ENCODE measurements at places on chromosomes 12 and 14.
A peak's percentile ranks its signal among the peaks of the same experiment; 100 is the strongest.

DNA sequence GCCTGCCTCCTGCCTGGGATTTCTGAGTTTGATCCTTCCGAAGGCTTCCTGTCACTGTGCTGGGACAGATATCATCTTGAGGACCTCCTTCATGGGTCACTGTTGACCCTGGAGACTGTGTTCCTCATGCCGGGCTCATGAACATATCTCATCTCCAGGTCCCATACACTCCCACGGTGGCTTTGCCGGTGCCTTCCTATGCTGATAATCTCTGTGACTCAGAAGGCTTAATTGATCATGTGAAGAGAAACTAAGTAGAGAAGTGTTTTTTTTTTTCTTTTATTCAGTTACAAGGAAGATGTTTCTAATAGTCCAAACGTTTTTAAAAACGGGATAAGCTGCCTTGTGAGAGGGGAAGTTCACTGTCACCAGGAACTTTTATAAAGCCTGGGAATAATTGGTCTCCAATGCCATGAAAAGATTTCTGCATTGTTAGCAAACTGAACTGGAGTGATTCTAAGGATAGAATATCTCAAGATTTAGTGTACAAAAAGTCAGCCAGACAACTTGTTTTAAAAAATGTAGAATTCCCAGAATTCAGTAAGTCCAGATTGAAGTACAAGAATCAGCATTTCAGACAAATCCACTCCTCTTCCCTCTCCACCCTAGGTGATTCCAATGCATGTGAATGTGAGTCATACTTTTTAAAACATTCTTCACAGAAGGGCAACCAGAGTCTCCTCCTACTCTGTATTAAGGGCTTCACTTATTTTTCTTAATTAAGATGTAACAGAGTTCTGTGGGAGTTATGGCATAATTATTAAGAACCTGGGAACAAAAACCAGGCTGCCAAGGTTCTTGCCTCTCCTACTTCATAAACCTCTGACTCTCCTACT is 139.8 kb upstream of the LGR5 start:
- DNase-seq: no peak

DNA sequence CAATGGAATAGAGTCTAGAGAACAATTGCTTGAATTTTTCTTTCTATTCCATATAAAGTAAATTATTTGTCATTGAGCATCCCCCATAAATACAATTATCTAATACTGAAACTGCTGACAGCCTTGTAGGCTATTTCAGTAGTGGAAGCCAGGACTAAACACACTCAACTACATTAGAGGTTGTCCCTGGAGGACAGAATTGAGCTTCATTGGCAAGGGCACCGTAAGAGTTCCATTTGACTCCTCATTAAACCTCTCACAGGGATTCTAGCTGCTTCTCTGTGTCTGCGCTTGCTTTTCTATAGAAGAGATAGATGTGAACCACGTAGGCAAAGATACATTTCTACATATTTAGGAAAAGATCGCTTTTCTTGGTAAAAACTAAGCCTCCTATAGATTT is 3.5 kb upstream of the PTPRO start:
- peak; percentile 31 for DNase-seq

- no peak for DNase-seq
These were observed 41.4 kb downstream of the PRPF40B start for GRCh38 chr12:49664591-49665239.

- DNase-seq: no peak
These were observed 22.0 kb upstream of the TSPAN9 start for GRCh38 chr12:3055026-3055703.

GRCh38 chr12:43285159-43285598 is 266.8 kb downstream of the ADAMTS20 start:
- DNase-seq: no peak

DNA sequence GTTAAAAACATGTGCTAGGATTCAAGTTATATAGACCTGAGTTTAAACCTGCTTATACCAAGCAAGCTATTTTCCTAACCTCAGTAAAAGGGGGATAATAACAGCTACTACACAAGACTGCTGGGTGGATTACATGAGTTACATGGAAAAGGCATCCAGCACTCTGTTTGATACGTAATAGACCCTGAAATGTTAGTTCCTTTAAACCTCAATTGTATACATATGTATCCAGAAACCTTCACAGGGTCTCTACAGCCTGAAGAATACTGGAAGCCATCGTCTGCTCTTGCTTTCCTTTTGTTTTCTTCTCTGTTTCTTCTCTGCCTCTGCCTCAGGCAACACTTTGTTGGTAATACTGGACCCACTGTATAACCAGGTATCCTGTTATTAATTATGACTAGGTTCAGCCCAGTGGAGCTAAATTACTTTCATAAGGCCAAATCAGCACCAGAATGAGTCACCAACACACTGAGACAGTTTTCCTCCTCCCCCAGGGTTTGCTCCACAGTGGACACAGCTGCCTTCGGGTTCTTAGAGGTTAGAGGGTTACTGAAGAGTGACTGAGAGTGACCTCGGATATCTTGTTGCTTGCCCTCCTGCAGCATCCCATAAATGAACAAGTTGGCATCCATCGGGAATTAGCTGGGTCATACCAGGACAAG is 127.1 kb downstream of the CAPZA3 start:
- no peak for DNase-seq

- DNase-seq: no peak
These were observed 140.8 kb downstream of the TTC7B start for GRCh38 chr14:90675399-90675798.

DNA sequence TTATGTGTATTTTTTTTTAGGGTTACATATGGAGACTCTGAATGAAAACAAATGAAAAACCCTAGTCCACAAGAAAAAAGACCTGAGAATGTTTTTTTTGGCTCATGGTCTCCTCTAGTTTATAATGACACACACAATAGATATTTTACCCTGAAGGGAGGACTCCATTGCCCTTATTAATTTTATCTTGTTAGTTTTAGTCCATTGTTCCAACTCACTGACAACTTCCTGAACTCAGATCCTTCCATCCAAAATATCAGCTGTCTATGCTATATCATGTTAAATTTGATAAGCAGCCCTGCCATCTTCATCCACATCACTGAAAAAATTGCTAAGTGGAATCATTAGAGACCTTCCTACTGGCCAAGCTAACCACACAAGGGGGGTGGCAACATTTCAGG is 232.1 kb downstream of the MON2 start:
- no peak for DNase-seq

GRCh38 chr12:92396647-92397252 is 251.1 kb upstream of the BTG1 start:
- DNase-seq: no peak

DNA sequence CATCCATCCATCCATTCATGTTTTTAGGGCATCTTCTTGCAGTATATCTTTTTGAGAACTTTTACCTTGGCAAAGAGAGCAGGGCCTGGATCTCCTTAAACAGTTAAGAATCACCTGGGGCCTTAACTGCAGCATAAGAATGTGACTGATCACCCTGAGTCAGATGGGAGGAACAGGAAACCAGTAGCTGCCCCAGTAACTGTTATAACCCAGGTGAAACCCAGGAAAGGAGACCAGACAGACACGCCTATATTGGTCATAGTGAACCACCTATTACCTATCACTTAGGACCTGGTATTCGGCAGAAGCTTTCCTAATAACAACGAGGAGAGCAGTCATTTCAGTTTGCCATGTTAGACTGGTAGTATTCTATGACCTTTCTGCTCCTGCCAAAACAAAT is 43.4 kb upstream of the NR2C1 start:
- no peak for DNase-seq

- DNase-seq: no peak
These were observed 82.1 kb upstream of the TMCC3 start for GRCh38 chr12:94732367-94732990.

DNA sequence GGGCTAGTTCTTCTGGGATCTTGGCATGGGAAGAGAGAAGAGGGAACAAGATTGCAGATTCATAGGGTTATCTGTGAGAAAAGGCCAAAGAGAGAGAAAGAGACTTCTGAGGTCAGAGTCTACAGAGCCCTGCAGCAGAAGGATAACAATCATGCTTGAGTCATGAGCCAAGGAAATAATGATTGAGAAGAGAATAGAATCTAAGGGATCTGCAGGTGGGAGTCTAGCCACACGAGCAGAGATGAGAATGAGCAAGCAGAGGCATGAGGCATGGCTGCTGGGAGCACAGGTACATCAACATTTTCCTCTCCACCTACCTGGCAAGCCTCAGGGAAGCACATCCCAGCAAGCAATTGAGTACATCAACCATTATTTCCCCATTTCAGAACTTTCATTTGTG is 303.7 kb downstream of the LRIG3 start:
- no peak for DNase-seq

- DNase-seq: peak; percentile 26
These were observed 38.9 kb downstream of the FERMT2 start for GRCh38 chr14:52911904-52912303.

GRCh38 chr12:40733871-40734270 is 41.6 kb downstream of the CNTN1 start:
- DNase-seq: no peak

DNA sequence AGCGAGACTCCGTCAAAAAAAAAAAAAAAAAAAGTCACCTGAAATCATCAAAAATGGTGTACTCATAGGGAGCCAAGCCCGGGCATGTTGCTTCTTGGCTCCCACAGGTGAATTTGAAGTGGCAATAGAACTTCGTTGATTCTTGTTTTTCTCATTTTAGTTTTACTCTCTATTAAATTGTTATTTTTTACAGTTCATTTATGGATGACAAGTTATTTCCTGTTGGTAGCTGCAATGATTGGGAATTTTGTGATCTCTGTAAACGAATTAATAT is 1.3 kb downstream of the TM7SF3 start:
- DNase-seq: no peak

GRCh38 chr14:85531587-85532373 is 1.8 kb downstream of the FLRT2 start:
- no peak for DNase-seq

- no peak for DNase-seq
These were observed 380.5 kb downstream of the VRK1 start for GRCh38 chr14:97177635-97178034.

DNA sequence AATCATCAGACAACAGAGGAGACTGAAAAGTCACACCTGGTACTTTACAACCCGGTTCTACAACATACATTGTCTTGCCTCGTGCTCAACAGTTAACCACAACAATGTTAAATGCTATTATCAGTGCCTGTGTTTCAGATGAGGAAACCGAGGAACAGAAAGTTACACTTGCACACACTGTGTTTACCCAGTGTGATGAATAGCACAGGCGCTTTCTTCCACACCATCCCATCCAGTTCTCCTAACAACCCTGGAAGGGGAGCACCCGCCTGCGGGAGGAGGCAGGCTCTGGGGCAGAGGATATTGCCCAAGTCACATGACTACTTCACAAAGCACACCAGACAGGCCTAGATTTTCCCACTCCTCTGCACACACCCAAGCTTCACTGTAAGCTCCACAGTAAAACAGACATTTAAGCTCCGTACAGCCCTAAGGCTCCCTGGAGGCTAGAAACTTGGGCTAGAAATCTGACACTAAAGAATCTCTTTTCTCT is 21.8 kb downstream of the NCKAP5L start:
- no peak for DNase-seq

DNA sequence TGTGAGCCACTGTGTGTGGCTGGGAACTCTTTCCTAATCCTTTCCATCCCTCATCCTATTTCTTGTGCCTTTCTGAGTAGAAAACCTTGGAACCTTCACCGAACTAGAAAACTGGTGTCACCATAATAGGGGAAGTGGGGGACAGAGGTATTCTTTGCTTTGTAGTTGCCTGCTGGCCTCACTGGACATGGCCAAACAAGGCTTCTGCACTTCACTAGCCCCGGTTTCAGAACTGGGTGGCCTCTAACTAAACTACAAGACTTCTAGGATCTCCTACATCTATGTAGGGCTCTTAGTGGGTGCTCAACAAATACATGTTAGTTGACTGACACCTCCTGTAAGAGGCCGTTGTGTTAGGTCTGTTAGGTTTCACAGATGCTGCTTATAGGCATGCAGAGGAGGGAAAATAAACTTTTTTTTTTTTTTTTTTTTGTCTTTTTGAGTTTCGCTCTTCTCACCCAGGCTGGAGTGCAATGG is 597 bp upstream of the CIROP start:
- DNase-seq: no peak

DNA sequence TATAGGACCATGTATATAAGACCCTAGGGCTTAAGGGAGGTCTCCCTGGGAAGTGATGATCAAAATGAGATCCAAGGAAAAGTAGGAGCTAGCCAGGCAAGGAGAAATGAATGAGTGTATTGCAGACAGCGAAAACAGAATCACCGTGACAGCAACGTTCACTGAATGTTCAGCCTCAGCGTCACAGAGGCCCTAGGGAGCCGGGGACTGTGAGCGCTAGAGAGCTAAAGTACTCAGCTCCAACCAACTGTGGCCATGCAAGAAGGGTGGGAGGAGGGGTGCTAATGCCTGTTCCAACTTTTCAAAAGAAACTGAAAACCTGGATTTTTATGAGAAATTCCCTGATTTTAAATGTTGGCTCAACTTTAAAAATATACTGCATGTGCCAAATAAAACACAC is 105.5 kb upstream of the CCND2 start:
- no peak for DNase-seq

DNA sequence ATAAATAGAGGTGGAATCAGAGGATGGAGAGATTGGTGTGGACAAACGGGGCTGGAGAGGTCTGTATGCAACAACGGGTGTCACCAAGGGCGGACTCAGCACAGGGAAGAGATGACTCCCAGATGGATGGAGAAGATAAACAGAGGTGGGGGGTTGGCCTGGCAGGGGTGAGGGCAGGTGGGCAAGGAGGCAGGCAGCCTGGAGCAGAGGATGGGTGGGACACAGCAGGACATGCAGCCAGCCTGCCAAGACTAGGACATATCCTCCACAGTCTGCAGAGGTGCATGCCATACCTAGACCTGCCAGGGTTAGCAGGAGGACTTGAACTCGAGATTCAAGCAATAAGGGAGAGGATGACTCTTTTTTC is 56.2 kb downstream of the TTC7B start:
- no peak for DNase-seq

GRCh38 chr14:72901361-72901760 is 7.5 kb upstream of the DPF3 start:
- no peak for DNase-seq

DNA sequence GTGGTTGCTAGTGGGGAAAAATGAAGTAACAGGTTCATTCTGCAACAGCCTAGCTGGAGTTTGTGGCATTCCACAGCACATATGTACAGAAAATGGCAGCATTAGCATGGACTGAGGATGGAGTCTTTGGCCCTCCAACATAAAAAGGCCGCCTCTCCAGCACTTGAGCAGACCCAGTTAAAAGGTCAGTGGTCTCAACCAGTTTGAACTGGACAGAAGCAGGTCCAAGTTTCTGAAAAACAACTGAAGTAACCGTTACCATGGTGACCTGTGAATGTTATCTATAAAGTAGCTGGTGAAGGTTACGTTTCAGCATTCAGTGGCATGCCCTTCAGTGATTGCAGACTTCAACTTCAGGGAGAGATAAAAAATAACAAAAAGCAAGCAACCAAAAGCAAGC is 34.1 kb upstream of the OR10AD1 start:
- DNase-seq: no peak
